ENCODE measurements at places on chromosomes 2 and 18. TPM values are rescaled to one million over a fixed set of nuclear protein-coding genes. Genes with fewer than 3 reads are reported as not detected.
A peak's percentile ranks its signal among the peaks of the same experiment; 100 is the strongest.

The PLB1 gene
- total RNA-seq: 0.73 TPM

The UGP2 gene
- total RNA-seq: 478 TPM

The SPP2 gene
- total RNA-seq: not detected

The EFHD1 gene
- total RNA-seq: 42.2 TPM

The CD226 gene
- total RNA-seq: 2.9 TPM

- no peak for DNase-seq
Observed at GRCh38 chr2:104938231-104938941, 84.5 kb downstream of the POU3F3 start.

GRCh38 chr2:42238644-42239288, 69.6 kb downstream of the EML4 start:
- DNase-seq: peak; percentile 31

GRCh38 chr2:97664636-97664970, 759 bp upstream of the ACTR1B start:
- peak; percentile 8 for DNase-seq

DNA sequence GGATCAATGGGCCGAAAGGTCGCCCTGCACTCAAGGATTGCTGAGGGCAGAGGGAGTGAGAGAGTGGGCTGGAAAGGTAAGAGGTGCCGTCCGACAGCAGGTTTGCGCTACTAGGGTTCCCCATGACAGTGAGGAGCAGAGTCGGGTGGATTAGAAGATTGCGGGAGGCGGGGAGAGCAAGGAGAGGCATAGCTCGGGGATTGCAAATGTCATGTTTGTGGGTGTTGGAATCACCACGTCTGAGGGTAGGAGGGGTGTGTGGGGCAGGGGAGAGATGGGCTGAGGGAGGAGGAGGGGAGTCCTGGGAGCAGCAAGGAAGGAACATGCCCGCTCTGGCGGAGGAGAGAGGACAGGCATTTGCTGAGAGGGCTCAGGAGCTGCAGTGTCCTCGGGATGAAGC, 81.2 kb downstream of the ZCCHC2 start:
- peak; percentile 13 for DNase-seq

DNA sequence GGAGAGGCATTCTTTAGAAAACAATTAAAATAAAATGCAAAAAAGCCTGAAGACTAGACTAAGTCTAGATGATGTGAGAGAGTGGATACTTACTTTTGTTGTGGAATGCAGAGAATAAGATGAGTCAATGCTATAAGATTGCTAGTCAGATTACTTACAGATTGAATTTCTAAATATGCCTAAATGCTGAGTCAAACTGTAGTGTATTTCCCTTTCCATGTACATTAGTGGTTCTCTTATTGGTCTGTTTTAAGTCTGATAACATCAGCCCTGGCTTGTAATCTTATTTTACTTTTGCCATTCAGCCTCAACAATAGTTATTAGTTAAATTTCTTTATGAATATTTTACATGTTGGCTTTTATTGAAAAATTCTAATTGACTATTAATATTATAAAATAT, 702.7 kb downstream of the SOCS6 start:
- no peak for DNase-seq

- no peak for DNase-seq
Observed at GRCh38 chr2:26011609-26011989, 22.3 kb upstream of the RAB10 start.

GRCh38 chr2:79966882-79967281, 337.7 kb downstream of the LRRTM1 start:
- DNase-seq: no peak

DNA sequence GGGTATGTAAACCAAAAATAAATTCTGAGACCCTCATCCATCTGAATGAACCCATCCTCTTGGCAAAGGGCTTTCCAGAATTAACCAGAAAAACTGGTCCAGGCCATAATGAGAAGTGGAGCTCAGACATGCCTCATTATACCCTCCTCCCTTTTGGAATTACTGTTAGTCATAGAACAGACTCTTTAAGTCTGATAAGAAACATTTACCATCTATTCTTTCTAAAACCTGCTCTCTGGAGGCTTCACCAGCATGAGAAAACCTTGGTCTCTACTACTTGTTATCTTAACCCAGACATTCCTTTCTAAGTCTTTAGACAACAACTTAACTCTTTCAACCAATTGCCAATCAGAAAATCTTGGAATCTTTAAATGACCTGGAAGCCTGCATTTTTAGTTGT, 82.8 kb downstream of the QPCT start:
- no peak for DNase-seq

DNA sequence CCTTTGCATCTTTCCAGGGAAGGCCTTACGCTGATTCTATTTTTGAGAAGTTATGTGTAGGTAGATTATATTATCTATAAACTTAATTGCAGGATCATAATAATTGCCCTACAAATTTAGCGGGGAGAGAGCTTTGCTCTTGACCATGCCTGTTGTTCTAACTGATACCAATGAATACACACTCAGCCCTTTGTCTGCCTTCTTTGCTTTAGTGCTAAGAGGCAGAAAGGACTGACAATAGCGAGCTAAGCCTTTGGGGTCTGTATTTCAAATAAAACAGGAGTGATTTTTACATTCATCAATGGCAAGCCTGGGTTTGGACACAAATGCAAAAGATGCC, 115.3 kb upstream of the STON1 start:
- DNase-seq: no peak

DNA sequence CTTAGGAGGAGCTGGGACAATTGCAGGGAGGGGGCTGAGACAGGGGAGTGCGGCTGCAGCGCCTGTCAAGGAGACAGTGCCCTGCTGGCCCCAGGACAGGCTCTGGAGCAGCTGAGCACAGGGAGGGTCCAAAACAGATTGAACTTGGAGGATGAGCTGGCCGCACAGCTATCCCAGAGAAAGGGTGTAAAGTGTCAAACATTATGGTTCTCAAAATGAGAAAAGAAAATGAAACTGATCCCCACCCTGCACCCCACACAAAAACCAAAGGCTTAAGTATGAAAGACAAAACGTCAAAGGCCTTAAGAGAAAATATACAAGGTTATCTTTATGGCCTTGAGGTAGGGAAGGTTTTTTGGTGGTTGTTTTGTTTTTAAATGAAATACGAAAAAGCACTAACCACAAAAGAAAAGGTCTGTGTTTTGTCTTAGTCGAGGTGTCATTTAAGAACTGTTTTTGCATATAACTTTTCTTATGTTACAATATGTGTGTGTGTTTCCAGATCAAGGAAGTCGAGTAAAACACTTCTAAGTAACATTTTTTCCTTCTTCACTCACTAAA, 111.8 kb downstream of the HDAC4 start:
- no peak for DNase-seq

GRCh38 chr2:200356857-200357384, 50.4 kb downstream of the SPATS2L start:
- no peak for DNase-seq

GRCh38 chr2:113886479-113887008, 3.3 kb upstream of the ACTR3 start:
- peak; percentile 51 for DNase-seq

- no peak for DNase-seq
Observed at GRCh38 chr18:71831039-71831438, 713.1 kb downstream of the CBLN2 start.

Measured in heart left ventricle (tissue), 16 donors.